Right hindlimb (tissue), 1 donor: ENCODE measurements at places on chromosomes 12 and 14.

- DNase-seq, result no peak
Observed at GRCh38 chr12:38809832-38810231, 95.6 kb downstream of the CPNE8 start.

- no peak for DNase-seq
Observed at GRCh38 chr14:105664691-105665090, 138.3 kb downstream of the TMEM121 start.

DNA sequence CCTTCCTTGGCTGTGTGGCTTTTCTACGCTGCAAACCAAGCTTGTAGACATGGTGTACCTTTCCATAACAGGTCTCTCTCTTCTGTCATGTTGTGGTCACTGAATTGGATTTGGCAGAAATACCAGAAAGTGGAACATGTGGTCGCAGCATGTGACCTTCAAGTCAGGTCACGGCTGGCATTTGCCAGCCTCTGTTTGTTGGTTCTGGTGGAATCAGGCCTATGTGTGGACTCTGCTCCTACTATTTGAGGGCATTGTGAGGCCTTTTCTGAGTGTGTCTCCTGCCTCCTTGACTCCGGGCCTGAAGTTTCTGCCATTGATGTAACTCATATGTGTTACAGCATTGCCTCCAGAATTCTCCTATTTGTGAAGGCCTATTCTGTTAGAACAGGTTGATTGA, 116.7 kb downstream of the CACNA1C start:
- no peak for DNase-seq

GRCh38 chr14:34920339-34920738, 45.2 kb upstream of the BAZ1A start:
- DNase-seq, result no peak
